ENCODE measurements at places on chromosomes 6 and 20. TPM values are rescaled to one million over a fixed set of nuclear protein-coding genes. Genes with fewer than 3 reads are reported as not detected.
A peak's percentile ranks its signal among the peaks of the same experiment; 100 is the strongest.

VGLL2 gene
- 78.1 TPM for polyA plus RNA-seq

HCRTR2 gene
- polyA plus RNA-seq: not detected

E2F3 gene
- polyA plus RNA-seq: 11.2 TPM

MOXD1 gene
- polyA plus RNA-seq: 3.2 TPM

WFDC2 gene
- 1.9 TPM for polyA plus RNA-seq

ETV7 gene
- 0.35 TPM for polyA plus RNA-seq

HELZ2 gene
- polyA plus RNA-seq: 9.5 TPM

CBLN4 gene
- 0.22 TPM for polyA plus RNA-seq

MYLIP gene
- polyA plus RNA-seq: 39.9 TPM

CALHM5 gene
- polyA plus RNA-seq: 2.6 TPM

KHDC1L gene
- not detected for polyA plus RNA-seq

TGM2 gene
- 7.6 TPM for polyA plus RNA-seq

KIF25 gene
- polyA plus RNA-seq: 0.48 TPM

UBE2V1 gene
- 95.0 TPM for polyA plus RNA-seq

SLC2A10 gene
- polyA plus RNA-seq: 15.8 TPM

ESF1 gene
- 18.4 TPM for polyA plus RNA-seq

LINC00237 gene
- polyA plus RNA-seq: 0.78 TPM

- no peak for DNase-seq
Measured at GRCh38 chr20:46802722-46803121, 91.9 kb upstream of the EYA2 start.

DNA sequence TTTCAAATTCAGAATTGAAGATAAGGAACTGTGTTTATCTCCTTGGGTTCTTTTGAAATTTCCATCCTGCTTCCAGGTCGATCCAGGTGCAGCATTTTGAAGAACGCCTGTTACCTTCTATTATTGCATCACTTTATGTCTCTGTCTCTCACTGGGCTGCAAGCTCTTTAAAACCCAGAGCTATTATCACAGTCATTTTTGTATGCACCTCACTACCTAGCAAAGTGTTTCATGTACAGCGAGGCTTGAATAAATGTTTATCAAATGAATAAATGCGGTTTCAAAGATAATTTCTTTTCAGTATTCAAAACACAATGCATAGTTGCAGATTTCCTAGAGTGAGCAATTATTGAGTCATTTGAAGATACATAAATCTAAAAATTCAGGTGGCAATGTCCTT lies 34.2 kb downstream of the GFOD1 start:
- no peak for DNase-seq

DNA sequence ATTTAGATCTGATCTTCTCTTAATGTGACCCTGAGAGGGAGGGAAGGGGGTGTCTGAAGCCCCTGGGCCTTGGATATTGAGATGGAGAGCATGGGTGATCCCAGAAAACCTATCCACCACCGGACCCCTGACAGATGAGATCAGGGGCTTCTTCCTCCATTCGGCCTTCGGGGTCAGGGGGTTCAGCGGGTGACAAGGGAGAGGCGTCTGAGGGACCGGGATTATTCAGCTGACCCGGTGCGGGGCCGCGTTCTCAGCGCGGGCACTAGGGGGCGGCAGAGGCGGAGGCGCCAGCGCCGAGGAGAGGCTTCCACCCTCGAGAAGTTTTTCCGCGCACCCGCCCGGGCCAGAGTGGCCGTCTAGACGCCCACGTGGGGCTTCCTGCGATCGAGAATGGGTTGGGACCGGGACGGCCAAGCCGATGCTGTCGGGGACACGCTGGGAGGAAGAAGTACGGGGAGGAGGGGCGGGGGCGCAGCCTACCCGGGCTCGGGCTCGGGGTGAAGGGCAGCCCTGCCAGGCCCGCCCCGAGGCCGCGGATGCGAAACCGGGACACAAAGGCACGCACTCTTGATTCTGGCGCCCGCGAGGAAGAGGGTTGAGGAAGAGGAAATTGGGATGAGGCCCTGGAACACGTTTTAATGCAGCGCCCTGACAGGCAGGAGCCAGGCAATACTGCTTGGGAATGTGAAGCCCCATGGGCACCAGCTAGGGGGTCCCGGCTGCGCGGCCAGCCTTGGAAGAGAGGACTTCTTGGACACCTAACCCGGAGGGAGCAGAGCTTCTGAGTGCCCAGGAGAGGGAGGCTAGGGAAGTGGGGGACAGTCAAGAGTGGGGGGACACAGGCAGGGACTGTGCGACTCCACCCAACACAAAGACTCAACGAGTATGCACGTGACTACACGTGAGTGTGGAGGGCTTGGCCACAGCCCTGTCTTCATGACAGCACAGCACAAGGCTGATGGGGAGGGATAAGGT lies 30.6 kb downstream of the COL11A2 start:
- DNase-seq: peak; percentile 54

GRCh38 chr6:23563323-23563722 lies 562.7 kb upstream of the NRSN1 start:
- no peak for DNase-seq

DNA sequence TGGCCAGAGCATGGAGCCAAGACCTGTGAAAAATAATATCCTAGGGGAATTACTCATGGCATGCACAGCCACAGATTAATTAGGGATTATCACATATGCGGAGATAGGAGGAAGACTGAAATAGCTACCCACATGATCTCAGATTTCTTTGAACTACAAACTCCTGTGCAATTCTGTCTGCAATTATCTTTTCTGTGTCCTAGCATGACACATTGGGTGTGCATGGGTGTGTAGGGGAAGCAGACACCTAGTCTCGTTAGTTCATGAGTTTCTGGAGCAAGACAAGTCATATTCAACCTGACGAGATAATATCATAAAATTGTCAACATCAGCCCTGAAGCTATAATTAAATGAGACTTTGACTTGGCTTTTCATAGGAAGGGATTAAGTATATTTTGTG lies 3.6 kb upstream of the SLC17A4 start:
- no peak for DNase-seq

GRCh38 chr6:101700655-101701054 lies 307.1 kb downstream of the GRIK2 start:
- DNase-seq: no peak

GRCh38 chr20:8664778-8665177 lies 404.1 kb upstream of the PLCB4 start:
- no peak for DNase-seq

GRCh38 chr6:92706976-92707375 lies 712.4 kb downstream of the EPHA7 start:
- no peak for DNase-seq

DNA sequence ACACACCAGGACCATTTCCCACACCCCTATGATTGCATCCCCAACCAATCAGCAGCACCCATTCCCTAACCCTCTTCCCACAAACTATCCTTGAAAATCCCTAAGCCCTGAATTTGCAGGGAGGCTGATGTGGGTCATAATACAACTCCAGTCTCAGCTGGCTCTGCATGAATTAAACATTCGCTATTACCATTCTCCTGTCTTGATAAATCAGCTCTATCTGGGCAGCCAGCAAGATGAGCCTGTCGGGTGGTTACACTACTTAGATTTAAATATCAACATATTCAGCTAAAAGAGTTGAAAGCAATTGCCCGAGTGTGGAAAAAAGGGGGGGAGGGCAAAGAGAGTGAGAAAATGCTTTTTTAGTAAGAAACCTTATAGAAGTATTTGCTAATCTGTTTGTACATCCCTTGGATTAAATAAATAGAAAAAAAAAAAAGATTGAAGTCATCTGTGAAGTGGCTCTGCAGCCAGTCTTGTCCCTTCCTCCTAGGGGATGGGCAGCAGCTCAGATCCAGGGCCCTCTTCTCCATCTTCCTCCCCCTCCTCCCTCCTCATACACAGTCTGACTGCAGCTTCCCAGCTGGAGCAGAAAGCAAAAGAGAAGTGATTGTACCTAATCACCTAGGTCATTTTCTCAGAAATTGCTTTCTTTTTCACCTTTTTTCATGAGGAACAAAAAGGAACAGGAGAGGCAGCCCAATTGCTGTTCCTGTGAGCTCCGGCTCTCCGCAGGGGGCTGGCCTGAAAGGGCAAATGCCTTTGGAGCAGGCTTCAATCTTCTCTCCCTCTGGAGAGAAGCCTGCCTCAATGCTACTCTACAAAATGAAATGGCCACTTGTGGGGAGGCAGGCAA lies 356.6 kb upstream of the SULF2 start:
- DNase-seq: no peak

DNA sequence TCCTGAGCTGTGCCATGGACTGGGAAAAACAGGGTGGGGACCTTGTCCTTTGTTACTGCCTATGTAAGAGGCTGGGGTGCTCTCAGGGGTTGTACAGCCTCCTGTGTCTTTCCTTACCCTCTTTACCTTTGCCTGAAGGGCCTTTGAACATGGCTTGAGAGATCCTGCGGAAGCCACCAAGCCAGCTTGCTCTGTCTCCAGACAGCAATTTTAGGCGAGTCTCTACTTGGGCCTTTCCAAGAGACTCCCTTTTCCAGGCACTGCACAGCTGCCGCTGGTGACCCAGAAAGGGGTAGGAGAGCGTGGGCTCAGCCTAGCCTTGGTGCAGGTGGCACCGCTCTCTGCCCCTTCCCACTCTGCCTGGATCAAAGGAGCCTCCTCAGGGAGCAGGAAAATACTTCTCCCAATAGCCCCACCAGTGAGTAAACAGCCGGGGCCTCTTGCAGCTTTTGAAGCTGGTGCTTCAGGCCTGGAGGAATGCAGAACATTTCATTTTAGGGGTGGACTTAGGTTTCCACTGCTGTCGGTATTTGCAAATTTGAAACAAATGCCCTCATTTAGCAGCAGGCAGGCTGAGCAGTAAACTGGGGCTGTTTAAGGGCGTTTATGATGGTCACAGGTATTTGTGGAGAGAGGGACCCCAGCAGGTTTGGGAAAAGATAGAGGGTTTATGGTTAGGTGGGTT lies 13.9 kb downstream of the PTK7 start:
- no peak for DNase-seq

DNA sequence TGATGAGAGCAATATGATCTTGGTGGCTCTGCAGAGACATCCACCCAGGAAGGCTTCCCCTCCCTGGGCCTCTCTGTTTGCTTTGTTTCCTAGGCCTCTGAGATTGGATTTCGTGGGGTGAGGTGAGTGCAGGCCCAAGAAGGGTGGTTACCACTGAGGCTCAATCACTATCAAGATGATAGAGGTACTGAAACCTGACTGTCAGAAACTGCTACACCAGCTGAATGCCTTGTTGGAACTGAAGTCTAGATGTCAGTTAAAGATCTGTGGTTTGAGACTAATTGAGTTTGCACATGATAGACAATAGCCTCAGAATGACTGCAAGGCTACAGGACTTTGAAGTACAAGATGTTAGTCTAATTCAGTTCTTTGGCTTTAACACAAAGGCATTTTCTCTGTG lies 15.2 kb downstream of the VNN1 start:
- DNase-seq: no peak

DNA sequence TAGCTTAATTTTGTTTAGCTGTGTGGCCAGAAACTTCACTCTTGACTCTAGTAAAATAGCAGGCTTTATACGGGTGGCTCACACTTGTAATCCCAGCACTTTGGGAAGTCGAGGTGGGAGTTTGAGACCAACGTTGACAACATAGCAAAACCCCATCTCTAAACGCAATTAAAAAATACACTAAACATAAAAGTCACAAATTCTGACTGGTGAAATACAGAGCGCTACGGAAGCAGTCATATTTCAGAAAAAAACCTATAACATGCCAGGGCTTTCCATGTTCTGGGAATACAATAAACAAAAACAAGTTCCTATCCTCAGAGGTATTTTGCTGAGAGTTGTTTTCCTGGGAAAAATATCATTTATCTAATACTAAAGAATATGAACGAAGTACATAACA lies 24.8 kb upstream of the ZSCAN23 start:
- DNase-seq: no peak

DNA sequence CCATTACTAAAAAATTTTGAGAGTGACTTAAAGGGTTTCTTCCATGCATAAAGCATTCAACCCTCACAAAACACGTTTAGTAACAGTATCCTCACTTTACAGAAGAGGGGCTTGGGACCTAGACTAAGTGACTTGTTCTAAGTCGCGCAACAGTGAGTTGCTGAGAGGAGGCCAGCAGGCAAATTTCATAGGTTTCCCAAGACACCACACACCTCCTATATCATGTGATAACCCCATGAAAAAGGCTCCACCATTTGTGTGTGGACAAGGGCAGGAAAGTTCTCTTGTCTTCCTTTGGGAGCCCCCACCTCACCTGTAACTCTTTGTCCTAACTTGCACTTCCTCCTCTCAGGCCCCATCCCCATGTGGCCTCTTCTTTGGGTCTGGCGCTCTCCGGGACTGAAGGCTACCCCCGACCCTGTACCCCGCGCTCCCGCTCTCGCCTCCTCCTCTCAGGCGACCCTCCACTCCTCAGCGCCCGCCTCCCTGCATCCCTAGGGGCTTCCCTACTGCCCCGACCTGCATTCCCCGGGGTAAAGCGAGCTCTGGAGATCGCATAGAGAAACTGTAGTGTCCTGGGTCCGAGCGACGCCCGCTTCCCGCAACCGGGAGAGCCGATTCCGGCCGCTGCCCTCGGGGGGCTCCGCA lies 392 bp downstream of the PSMB8 start:
- DNase-seq: no peak

GRCh38 chr6:49693512-49693911 lies 19.8 kb downstream of the CRISP2 start:
- DNase-seq: no peak

GRCh38 chr6:169960521-169960885 lies 209.1 kb downstream of the ERMARD start:
- DNase-seq: no peak

DNA sequence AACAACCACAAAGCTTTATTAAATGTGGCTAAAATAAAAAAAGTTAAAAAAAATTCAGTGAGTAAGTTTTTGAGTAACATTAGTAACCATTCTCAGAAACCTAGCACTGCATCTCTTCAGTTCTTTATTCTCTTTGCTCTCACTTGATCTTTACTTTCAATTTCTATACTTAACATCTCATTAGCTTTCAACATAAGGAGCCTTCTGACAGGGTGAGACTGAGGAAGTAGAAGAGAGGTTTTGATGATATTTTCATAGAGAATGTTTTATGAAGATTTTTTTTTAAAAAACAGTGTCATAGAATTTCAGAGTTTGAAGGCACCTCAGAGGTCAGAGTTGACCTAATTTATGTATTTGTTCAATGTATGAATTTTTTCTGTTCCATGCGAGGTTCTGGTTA lies 60.8 kb downstream of the FAM83B start:
- no peak for DNase-seq

GRCh38 chr6:43765776-43766499 lies 4.1 kb upstream of the VEGFA start:
- DNase-seq: no peak

DNA sequence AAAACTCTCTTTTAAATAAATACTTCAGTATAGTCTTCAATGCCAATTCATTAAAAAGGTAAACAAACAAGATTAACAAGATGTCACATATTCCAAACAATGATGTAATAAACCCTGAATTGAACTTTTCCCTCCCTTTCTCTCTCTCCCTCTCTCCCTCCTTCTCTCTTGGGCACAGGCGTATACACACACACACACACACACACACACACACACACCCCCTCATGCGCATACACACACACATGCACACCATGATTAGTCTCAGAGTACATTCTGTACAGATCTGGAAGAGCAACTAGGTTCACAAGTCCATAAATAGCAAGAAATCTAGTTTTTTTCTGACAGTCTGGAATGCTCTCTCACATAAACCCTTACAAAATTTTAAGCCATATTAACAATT lies 128.3 kb downstream of the DST start:
- no peak for DNase-seq
